ENCODE measurements at places on chromosomes 5 and 9. TPM values are rescaled to one million over a fixed set of nuclear protein-coding genes. Genes with fewer than 3 reads are reported as not detected.
A peak's percentile ranks its signal among the peaks of the same experiment; 100 is the strongest.

GRCh38 chr5:75734913-75735789, 17.9 kb upstream of the POC5 start:
- H3K4me3 ChIP-seq: no peak overlapping the region
- no peaks in the 10 kb centered on the region for H3K4me1 ChIP-seq
- H3K36me3 ChIP-seq: no peaks in the 10 kb centered on the region

GRCh38 chr9:115395511-115396021, 277.6 kb upstream of the TNC start:
- peaks cover 7% of the 10 kb centered on the region for H3K27me3 ChIP-seq
- H3K27ac ChIP-seq: no peak overlapping the region
- peaks cover 30% of the 10 kb centered on the region for H3K4me1 ChIP-seq
- H3K36me3 ChIP-seq: no peaks in the 10 kb centered on the region
- no peak for DNase-seq
- no peak overlapping the region for H3K4me3 ChIP-seq

- peak overlapping the region; percentile 77 for H3K27ac ChIP-seq
- peak overlapping the region; percentile 92 for H3K4me3 ChIP-seq
- peaks cover 8% of the 10 kb centered on the region for H3K36me3 ChIP-seq
- DNase-seq: no peak
Observed at GRCh38 chr5:15501091-15501791, 1.3 kb downstream of the FBXL7 start.

DNA sequence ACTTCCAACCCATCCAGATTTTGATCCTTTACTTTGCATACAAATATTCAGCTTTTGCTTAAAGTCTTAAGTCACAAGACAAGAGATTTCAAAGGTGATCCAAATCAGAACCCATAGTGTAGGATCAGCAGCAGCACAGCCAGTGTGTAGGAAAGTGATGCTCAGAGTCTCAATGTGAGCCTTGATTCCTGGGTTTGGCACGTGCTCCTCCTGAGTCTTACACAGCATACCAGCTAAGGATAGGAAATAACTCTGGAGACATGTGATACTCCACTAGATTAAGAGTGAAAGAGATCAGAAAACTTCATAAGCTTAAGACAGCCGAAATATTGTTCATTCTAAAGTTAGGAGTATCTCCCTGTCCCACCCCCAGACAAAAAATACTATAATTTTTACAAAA, 344.9 kb downstream of the SEMA5A start:
- peaks cover 28% of the 10 kb centered on the region for H3K36me3 ChIP-seq
- no peaks in the 10 kb centered on the region for H3K27me3 ChIP-seq
- H3K4me1 ChIP-seq: no peaks in the 10 kb centered on the region
- no peak overlapping the region for H3K27ac ChIP-seq
- DNase-seq: no peak

- DNase-seq: no peak
- no peaks in the 10 kb centered on the region for H3K27me3 ChIP-seq
- H3K4me3 ChIP-seq: no peak overlapping the region
- no peaks in the 10 kb centered on the region for H3K36me3 ChIP-seq
Observed at GRCh38 chr9:83800236-83801033, 17.1 kb downstream of the GKAP1 start.

GRCh38 chr5:115295777-115296123, 704 bp downstream of the CCDC112 start:
- H3K27me3 ChIP-seq: peaks cover 8% of the 10 kb centered on the region
- H3K4me3 ChIP-seq: peak overlapping the region; percentile 99
- H3K36me3 ChIP-seq: peaks cover 15% of the 10 kb centered on the region
- peak overlapping the region; percentile 85 for H3K27ac ChIP-seq

DNA sequence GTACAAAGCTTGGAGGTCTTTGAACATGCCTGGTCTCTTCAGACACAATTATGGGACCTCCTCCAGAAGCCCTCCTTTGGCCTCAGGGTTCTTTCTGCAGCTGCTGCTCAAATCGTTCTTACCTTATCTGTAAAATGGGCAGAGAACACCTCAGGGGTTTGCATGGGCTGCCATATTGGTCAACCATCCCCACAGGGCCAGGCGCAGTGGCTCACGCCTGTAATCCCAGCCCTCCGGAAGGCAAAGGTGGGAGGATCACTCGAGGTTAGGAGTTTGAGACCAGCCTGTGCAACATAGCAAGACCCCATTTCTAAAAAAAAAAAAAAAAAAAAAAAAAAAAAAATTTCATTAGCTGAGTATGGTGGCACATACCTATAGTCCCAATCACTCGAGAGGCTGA, 29.1 kb upstream of the TCF7 start:
- no peak overlapping the region for H3K4me3 ChIP-seq
- H3K27ac ChIP-seq: no peak overlapping the region
- no peaks in the 10 kb centered on the region for H3K36me3 ChIP-seq
- H3K27me3 ChIP-seq: peaks cover 3% of the 10 kb centered on the region
- peaks cover 10% of the 10 kb centered on the region for H3K4me1 ChIP-seq
- DNase-seq: no peak

DNA sequence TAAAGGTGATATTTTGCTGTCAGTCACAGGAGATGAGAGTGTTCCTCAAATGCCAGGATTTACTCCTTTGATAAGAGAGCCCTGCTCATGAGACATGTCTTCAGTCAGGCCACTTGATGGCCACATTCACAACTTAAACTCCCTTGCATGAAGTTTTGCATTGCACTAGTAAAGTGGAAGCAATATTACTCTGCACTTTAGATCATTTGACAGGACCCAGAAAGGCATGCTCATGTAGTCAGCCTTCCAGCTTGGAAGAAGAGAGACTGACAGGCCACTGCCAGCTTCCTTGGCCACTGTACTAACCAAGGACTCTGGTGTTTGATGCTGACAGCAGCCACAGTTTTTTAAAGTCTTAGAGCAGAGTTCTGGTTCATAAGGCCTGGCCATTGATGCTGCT, 42.6 kb downstream of the NPR3 start:
- DNase-seq: no peak
- H3K4me3 ChIP-seq: no peak overlapping the region
- no peaks in the 10 kb centered on the region for H3K27me3 ChIP-seq
- H3K27ac ChIP-seq: no peak overlapping the region
- H3K4me1 ChIP-seq: no peaks in the 10 kb centered on the region

GRCh38 chr5:143445776-143446175, 42.3 kb upstream of the NR3C1 start:
- DNase-seq: no peak
- H3K36me3 ChIP-seq: no peaks in the 10 kb centered on the region
- peak overlapping the region; percentile 9 for H3K27ac ChIP-seq
- H3K4me3 ChIP-seq: peak overlapping the region; percentile 19

- peak overlapping the region; percentile 30 for H3K4me3 ChIP-seq
- no peaks in the 10 kb centered on the region for H3K27me3 ChIP-seq
- H3K4me1 ChIP-seq: peaks cover 40% of the 10 kb centered on the region
- peak overlapping the region; percentile 75 for H3K27ac ChIP-seq
Observed at GRCh38 chr9:93090091-93090655, 5.8 kb upstream of the CARD19 start.

- no peaks in the 10 kb centered on the region for H3K4me1 ChIP-seq
- DNase-seq: no peak
- no peak overlapping the region for H3K4me3 ChIP-seq
Observed at GRCh38 chr5:90015584-90016018, 394.0 kb downstream of the CETN3 start.

The FLT4 gene
- total RNA-seq: 3.4 TPM

The ITK gene
- not detected for total RNA-seq

The PBX3 gene
- 31.1 TPM for total RNA-seq

The RORB gene
- 1.7 TPM for total RNA-seq

Measured in type B pancreatic cell (in vitro differentiated cells).